A549 treated with CpdA at 1 μM for 4 hours (cell line): ENCODE measurements at places on chromosomes 7 and 10. TPM values are rescaled to one million over a fixed set of nuclear protein-coding genes. Genes with fewer than 3 reads are reported as not detected.

The ATRNL1 gene
- total RNA-seq = 0.16 to 0.30 TPM (median 0.25 TPM) in 5 replicates

The BMPER gene
- 7.2 to 12.3 TPM (median 8.3 TPM) in 5 replicates for total RNA-seq

The RELN gene
- total RNA-seq = 0.03 to 0.06 TPM in 2 of 5 replicates, not detected in the others

The SPDYE16 gene
- not detected in 5 replicates for total RNA-seq

The PMS2 gene
- total RNA-seq = 10.3 to 16.7 TPM (median 12.3 TPM) in 5 replicates

The IGF2BP3 gene
- 17.7 to 29.1 TPM (median 21.1 TPM) in 5 replicates for total RNA-seq

The TAS2R40 gene
- total RNA-seq = not detected in 5 replicates

The OR2A1 gene
- total RNA-seq = not detected in 5 replicates

The KAZALD1 gene
- total RNA-seq = 2.2 to 2.9 TPM (median 2.3 TPM) in 5 replicates

The HKDC1 gene
- 17.3 to 24.6 TPM (median 19.4 TPM) in 5 replicates for total RNA-seq

The MNX1 gene
- 5.0 to 6.5 TPM (median 5.9 TPM) in 5 replicates for total RNA-seq

The FAM25G gene
- total RNA-seq = 1.1 to 2.6 TPM (median 1.4 TPM) in 4 of 5 replicates, not detected in the other

The NKX6-2 gene
- 0.17 to 0.23 TPM (median 0.23 TPM) in 5 replicates for total RNA-seq

The TNS3 gene
- total RNA-seq = 72.5 to 87.3 TPM (median 84.6 TPM) in 5 replicates

The TLX1 gene
- not detected in 5 replicates for total RNA-seq

The EN2 gene
- total RNA-seq = 0.54 to 1.1 TPM (median 0.93 TPM) in 5 replicates

The PRRT4 gene
- total RNA-seq = 0.34 to 0.63 TPM (median 0.41 TPM) in 5 replicates

The HYAL4 gene
- 0.08 to 0.13 TPM (median 0.09 TPM) in 3 of 5 replicates, not detected in the others for total RNA-seq

The ITPRID1 gene
- not detected in 5 replicates for total RNA-seq

The FOXI2 gene
- not detected in 5 replicates for total RNA-seq

The TRPV5 gene
- total RNA-seq = not detected in 5 replicates

The SFRP5 gene
- 1.2 to 3.0 TPM (median 2.4 TPM) in 5 replicates for total RNA-seq

The CACNB2 gene
- total RNA-seq = not detected in 5 replicates

The PKD2L1 gene
- total RNA-seq = 0.09 to 0.15 TPM in 2 of 5 replicates, not detected in the others

The RADIL gene
- total RNA-seq = 1.2 to 2.4 TPM (median 1.6 TPM) in 5 replicates

The COL17A1 gene
- total RNA-seq = 2.2 to 3.8 TPM (median 2.7 TPM) in 5 replicates
